Keratinocyte (primary cell): ENCODE measurements at places on chromosomes 12 and 14.

GRCh38 chr12:52037248-52037861 is 13.9 kb upstream of the NR4A1 start:
- DNase-seq = no peak

- no peak for DNase-seq
These were observed 63.7 kb downstream of the DNAI7 start for GRCh38 chr12:25131270-25131669.

DNA sequence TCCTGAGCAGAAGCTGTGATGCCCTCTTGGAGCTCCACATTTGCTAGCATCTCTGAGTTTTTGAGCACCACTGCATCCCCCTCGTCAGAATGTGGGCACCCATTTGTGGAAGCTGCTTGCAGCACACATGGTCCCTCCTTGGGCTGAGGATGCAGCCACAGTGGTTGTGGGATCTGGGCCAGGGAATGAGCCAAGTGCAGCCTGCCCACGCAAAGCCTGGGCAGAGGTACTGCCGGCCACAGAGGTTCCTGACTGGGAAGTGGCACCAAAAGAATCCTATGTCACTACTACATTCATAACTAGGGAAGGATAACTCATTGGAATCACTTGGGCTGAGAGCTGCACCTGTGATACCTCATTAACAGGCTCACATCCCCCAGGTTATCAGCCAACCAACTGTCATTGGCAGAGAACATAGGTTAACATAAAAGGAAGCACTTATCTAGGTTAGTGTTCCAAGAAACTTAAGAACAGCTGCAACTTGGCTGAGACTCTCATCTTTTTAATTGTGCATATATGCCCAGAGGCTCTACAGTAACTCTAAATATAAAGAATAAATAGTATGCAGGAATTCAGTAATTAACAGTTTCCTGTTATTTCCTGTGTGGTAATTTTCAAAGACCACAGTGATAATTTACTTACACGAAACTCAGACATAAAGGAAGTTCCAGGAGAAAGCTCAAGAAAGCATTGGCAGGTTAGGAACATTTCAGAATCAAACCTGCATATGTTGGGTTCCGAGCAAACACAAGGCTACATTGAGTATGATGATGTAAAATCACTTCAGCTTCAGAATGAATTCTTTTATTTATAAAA is 145.3 kb downstream of the BCAT1 start:
- no peak for DNase-seq

DNA sequence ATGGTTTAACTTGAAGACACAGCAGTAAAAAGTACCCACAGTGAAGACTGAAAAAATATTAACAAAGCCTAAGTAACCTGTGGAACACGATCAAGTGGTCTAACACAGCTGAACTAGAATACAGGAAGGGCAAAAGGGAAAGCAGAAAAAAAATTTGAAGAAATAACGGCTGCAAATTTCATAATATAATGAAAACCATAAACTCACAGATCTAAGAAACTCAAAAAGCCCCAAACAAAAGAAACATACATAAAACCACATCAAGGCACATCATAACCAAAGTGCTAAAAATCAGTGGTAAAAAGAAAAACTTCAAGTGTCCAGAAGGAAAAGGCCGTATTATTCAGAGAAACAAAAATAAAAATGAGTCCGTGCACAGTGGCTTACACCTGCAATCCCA is 30.9 kb downstream of the SPPL3 start:
- no peak for DNase-seq

- no peak for DNase-seq
These were observed 56.2 kb downstream of the CRADD start for GRCh38 chr12:93733358-93733757.

DNA sequence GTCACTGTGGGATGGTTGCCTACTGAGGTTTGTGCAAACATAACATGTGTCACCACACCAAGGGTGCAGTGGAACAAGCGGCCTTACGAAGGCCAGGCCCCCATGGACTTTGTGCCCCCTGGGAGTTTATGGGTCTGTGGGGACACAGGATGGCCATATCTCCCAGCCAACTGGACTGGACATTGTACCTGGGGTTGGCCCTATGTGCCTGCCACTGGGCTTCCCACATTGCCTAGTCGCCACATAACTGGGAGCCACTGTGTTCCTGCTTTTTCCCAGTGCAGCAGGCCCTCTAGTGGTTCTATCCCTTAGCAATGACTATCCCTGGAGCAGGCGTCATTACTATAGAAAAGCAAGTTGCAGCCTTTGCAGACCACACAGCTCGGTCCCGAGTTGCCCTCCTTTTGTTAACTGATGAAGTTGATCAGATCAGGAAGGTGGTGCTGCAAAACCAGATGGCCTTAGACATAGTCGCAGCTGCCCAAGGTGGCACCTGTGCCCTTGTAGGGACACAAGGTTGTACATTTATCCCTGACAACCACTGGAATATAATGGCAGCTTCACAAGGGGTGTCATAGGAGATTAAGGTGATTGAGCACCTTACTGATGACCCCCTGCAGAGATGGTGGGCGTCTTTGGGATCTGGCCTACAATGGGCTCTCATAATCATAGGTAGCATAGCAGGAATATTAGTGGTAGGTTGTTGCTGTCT is 15.2 kb upstream of the RNASE12 start:
- no peak for DNase-seq

GRCh38 chr12:61821381-61821780 is 438.8 kb upstream of the USP15 start:
- no peak for DNase-seq

DNA sequence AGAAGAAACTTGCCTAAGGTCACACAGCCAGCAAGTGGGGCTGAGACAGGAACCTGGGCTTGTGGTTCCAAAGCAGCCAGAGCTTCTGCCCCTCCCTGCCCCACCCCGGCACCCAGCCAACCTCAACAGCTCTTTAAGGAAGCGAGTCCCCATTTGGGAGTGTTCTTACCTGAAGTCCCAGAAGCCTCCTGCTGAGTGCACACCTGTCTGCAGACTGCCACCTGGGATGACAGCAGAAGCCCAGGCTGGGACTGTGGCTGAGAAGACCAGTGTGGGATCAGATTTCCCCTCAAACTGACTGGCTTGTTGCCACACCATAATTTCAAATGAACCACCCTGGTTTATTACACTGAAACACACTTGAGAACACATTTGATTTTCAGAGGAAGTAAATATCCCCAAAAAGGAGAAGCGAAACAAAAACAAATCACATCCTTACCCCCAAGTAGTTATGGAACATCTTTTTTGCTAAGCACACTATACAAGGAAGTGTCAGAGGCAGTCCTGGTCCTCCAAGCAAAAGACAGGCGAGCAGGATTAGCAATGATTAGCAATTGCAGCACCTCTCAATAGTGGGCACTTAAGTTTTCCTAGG is 6.3 kb upstream of the RIN3 start:
- DNase-seq = peak; percentile 23

- no peak for DNase-seq
These were observed 29.2 kb downstream of the ERG28 start for GRCh38 chr14:75631453-75631831.

DNA sequence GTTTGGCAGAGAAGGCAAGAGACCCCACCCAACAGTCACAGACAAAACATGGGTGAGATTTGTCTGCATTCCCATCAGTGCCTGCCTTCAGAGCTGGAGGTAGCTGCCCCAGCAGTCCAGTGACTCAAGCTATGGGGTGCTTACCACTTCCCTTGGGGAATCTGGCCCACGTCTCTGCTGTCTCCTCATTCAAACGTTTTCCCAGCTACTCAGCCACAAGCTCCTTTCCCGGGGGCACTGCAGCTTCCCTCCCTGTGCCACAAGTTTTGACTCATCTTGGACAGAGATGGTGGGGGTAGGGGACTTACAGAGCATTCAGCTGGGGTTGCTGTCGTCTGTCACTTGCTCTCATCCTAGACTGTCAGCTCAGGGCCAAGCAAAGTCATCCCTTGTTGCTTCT is 66.6 kb downstream of the FBXL14 start:
- DNase-seq = peak; percentile 44

GRCh38 chr14:89466944-89467343 is 49.9 kb upstream of the FOXN3 start:
- DNase-seq = peak; percentile 9

DNA sequence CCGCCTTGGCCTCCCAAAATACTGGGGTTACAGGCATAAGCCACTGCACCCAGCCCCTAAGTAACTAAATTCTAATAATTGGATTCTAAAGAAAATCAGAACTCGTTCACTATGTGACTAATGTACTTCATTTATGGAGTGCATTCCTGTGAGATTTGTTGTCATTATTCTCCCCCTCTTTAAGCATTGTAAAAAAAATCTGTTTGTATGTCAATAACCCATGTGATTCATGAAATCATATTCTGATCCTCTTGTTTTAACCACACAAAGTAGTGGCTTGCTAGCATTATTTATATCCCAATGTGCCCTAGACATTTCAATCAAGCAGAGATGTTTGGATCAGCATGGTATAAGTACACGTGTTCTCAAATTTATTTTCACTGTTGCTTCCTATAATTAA is 78.2 kb upstream of the OSBPL8 start:
- DNase-seq = peak; percentile 32

- peak; percentile 62 for DNase-seq
These were observed 76.1 kb downstream of the STON2 start for GRCh38 chr14:81324011-81324410.

DNA sequence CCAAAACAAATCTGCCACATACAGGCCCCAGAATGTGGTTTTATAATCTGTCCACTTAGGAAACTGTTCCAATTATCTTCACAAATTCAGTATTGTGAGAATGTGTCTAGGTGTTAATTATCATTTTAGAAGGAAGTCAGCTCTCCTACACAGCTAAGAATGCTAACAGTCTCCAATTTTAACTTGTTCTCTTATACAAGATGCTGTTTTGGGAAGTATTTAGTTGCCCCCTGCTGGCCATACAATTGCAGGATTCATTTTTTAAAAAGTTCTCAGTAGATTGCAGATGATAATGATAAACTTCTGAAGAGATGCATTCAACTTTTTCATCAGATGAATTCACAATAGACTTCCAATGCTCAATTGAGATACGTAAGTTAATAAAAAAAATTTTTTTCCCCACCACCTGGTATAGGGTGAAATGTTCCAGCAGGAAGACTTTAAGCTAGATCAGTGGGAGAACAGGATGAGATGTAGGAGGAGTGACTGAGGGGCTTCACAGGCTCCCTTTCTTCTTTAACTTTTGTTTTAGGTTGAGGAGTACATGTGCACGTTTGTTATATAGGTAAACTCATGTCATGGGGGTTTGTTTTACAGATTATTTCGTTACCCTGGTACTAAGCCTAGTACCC is 27.3 kb upstream of the OSBPL8 start:
- no peak for DNase-seq

GRCh38 chr12:130992979-130993538 is 39.4 kb downstream of the ADGRD1 start:
- no peak for DNase-seq

DNA sequence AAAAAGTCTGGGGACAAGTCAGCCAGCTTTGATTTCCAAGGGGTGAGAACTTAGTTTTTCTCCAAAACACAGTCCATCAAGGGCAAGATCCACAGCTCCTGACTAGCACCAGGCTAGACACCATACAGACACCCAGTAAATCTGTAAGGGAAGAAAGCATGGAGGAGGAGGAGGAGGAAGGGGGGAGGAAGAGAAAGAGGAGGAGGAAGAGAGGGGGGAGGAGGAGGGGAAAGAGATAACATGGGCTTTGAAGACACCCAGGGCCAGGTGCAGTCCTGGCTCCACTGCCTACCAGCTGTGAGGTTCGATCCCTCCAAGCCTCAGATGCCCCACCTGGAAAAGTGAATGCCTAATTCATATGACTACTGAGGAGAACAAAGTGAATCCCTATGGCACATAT is 18.3 kb downstream of the KDM2B start:
- no peak for DNase-seq

- DNase-seq = peak; percentile 52
These were observed 33.6 kb downstream of the E2F7 start for GRCh38 chr12:77031745-77032144.

- no peak for DNase-seq
These were observed 33.8 kb downstream of the ZFYVE21 start for GRCh38 chr14:103749452-103749851.

- DNase-seq = no peak
These were observed 20.6 kb downstream of the ARMH4 start for GRCh38 chr14:58131386-58131785.

DNA sequence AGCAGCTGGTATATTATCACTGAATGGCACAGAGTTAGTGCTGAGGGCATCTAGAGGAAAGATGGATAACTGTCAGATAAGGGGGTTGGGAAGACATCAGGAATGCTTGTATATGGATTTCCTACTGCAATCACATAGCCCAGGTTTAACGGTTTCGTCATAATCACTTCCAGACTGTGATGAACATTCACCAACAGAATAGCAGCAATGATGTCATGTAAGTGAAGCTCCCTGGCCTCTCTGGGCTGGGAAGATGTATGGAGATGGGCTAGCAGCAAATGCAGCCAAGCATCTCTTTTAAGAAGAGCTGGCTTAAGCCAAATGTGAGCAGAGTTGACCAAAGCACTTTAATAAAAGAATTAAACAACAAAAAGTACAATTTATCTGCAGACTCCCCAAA is 714.6 kb downstream of the GALC start:
- no peak for DNase-seq
